ENCODE measurements at places on chromosomes 7 and 10.

- peak; percentile 68 for DNase-seq
Observed at GRCh38 chr7:95989301-95989700, 216.9 kb downstream of the DYNC1I1 start.

DNA sequence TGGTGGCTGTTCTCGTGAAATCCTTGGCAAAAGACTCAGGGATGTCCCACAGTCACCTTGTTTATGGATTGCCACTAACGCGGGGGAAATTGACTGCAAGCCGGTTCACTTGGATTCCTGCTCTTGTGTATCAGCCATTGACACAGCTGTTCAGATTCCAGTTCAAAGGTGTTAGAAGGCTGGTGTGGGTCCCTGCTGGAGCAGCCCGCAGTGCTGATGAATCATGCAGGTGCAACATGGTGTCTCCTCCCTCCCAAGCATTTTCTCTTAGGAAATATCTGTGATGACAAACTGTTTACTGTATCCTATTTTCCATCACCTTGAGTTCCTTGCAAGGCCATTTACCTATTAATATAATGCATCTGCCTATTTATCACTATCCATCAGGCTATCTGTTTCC is 170.1 kb downstream of the GATA3 start:
- no peak for DNase-seq

- no peak for DNase-seq
Observed at GRCh38 chr7:96277921-96278320, 44.0 kb downstream of the SLC25A13 start.

GRCh38 chr7:66348959-66349358 is 143.8 kb downstream of the TPST1 start:
- DNase-seq = no peak

DNA sequence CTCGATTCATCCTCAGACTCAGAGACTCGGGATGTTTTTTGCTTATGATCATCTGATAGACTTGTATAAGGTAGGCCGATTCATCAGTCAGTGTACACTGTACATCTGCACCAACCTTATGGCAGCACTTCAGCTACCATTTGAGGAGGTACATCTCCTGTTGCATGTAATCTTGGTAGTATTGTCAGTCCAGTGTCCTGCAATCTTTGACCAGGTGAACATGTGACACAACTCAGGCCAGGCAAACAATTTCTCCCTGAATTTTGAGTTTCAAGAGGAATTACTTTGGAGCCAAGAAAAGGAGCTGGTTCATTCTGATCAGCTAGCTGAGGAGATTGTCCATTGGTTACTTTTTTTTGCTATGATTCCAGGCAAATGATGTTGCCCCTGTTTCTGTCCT is 19.7 kb upstream of the WASL start:
- no peak for DNase-seq

DNA sequence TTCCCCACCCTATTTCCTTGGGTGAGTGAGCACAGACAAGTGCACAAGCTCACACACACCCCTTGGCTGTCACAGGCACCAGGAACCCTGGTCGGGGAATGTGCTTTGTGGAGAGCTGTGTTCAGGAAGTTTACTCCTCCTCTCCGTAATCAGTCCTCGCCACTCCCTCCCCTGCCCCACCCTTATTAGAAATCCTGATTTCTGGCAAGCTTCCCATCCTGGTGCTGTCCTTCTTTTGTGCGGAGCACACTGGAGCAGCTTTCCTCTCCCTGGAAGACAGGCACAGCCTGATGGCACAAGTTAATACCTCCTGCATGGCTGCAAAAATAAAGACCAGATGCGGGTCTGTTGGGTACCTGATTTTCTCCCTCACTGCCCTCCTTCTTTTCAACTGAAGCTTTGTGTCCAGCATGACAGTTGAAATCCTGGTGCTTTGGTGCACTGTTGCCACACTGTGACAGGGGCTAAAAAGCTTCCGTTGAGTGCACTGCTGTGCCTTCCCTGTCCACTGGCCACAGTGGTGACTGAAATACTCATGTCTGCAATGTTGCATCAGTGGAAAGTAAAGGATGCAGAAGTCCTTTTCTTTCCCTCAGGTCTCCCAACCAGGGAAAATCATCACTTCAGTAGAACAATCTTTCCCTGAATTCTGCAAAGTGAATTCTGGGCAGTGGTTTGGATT is 55.0 kb downstream of the LRRC4 start:
- DNase-seq = peak; percentile 59

DNA sequence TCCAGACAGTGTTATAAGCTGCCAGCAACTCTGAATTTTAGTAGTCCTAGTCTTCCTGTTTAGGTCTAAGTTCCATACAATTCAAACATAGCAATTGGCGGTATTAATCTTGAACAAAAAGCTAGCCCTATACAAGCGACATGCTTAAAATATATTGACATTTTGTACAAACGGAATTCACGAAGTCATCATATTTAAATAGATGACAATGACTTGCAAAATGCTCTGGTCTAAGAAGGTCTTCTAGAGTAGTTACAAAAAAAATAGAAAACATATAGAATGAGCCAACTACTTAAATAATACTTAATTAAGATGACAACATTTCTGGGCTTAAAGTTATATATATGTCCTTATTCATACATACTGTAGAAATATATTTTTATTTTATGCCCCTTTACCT is 446.6 kb downstream of the ANKRD7 start:
- DNase-seq = no peak
